ENCODE measurements at places on chromosomes 2 and 18.

DNA sequence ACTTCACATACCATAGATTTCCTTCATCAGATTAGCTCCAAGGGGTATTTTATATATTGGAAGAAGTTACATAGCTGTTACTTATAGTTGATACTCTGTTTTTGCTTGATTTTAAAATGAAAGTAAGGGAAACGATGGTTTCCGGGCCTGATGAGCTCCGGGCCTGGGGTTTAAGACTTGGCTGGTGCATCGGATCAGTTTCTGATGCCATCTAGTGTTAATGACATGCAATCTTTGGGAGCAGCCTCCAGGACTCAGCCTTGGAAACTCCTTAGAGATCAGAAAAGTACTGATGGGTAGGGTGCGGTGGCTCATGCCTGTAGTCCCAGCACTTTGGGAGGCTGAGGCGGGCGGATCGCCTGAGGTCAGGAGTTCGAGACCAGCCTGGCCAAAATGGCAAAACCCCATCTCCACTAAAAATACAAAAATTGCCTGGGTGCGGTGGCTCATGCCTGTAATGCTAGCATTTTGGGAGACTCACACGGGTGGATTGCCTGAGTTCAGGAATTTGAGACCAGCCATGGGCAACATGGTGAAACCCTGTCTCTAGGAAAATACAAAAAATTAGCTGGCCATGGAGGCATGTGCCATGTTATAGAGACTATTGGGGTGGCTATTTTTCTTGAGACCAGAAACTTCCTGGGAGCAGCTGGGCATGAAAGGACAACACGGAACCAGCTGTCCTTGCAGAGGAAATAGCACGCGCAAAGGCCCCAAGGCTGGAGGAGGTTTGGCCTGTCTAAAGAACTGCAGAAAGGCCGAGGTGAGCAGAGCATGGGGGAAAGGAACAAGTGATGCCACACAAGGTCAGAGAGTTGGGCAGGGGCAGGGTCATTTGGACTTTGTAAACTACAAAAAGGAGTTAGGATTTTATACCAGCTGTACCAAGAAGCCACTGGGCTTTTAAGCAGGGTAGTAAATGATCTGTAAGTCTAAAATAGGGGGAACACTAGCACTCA lies 46.9 kb upstream of the CNOT11 start:
- peak; percentile 34 for DNase-seq

DNA sequence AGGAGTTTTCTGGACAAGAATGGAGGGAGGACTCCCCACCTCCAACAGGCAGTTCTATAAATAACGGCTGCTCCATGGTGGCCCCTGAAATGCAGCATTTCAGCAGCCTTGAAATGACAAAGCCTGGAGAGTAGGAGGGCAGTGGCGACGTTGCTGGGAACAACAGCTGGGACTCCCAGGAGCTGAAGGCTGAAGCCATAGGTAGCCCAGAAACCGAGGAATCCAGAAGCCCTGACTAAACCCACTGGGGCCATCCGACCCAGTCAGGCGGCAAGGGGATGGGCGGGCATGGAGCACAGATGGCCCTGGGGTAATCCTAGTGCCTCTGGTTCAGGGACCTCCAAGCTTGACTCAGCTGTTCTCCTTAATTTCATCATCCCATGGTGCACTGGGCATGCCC lies 9.0 kb downstream of the PRKAG3 start:
- no peak for DNase-seq

DNA sequence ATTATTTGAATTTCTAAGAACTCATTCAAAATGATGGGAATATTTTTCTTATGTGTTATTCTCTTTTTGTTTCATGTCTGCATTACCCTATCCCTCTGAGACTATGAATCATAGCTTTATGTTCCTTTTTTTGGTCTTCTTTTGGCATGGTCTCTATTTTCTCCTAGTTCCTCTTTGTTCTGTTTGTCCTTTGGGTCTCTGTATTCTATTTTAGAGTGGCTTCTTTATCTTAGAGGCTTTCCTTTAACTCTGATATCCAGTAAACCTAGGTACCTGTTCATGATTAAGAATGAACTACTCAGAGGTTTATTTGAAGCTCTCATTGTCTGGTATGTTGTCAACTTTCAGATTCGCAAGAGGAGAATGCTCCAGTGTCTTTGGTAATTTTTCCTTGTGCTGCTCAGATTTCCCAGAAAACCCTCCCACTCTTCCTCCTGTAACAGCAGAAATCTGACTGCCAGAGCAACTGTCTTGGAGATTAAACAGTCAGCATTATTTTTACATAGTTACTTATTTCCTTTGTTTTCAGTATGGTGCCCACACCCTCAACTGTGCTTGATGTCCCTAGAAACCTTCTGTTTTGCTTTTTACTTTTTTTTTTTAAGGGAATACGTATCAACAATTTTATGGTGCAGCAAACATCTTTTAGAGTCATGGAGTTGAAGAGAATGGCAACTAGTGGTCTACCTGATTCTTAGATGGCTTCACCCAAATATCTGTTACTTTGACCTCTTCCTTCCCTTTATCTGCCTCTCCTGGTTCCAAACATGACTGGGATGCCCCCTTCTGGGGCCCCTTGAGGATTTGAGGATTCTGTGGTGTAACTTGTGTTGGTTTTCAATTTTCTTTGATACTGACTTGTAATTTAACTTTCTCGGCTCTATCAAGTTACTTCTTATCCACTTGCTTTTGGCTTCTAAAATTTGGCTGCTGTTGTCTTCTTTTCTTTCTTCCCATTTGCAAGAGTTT lies 92.0 kb downstream of the DPP10 start:
- no peak for DNase-seq

DNA sequence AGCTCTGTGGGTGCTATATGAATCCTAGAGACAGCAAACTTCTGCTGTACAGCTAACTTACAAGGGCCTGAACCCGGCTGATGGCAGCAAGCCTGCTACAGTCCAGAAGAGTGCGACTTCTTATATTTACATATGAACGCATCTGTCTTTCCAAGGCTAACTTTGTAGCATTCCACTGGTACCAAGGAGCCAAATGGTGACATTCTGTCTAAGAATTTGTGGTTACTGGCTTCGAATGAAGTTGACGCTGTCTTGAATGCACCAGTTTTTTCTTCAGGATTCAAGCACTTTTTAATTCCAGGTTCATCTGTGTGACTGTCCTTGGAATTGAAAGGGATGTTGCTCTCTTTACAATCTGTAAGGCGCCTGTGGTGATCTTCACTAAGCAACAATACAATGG lies 42.4 kb downstream of the THUMPD2 start:
- DNase-seq: no peak

DNA sequence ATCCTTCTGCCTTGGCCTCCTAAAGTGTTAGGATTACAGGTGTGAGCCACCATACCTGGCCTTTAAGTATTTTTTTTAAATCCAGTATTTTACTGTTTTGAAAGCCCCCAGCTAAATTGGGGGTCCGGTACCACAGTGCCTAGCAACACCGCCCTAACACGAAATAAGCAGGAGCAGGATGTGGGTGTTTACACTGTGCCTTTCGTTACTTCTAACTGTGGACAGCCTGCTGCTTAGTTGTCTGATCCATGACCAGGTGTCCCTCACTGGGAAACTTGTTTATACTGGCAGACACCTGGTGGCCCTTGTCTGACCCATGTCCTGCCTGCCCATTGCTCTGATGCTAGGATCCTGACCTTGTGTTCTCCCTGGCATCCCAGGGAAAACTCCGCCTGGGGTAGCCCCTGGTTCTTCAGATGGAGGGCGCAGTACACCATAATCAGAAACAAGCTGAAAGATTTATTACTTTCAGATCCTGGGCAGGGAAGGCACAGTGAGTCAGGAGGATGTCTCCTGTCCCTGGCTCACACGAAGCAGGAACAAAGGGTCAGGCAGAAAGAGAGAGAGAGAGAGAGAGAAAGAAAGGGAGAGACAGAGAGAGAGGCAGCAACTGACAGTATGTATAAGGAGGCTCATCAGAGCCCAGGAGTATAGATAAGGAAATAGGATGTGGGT lies 55.7 kb downstream of the NCAPH start:
- no peak for DNase-seq

- DNase-seq: no peak
These were observed 44.8 kb upstream of the TFCP2L1 start for GRCh38 chr2:121329786-121330185.
